Stimulated activated CD8-positive, alpha-beta memory T cell treated with anti-CD3 and anti-CD28 coated beads, Interleukin-7, amount 100 ng/mL, for 4 hours (primary cell): ENCODE measurements at places on chromosomes 2 and 18.

GRCh38 chr2:126781206-126781605 is 117.5 kb upstream of the TEX51 start:
- DNase-seq: no peak

DNA sequence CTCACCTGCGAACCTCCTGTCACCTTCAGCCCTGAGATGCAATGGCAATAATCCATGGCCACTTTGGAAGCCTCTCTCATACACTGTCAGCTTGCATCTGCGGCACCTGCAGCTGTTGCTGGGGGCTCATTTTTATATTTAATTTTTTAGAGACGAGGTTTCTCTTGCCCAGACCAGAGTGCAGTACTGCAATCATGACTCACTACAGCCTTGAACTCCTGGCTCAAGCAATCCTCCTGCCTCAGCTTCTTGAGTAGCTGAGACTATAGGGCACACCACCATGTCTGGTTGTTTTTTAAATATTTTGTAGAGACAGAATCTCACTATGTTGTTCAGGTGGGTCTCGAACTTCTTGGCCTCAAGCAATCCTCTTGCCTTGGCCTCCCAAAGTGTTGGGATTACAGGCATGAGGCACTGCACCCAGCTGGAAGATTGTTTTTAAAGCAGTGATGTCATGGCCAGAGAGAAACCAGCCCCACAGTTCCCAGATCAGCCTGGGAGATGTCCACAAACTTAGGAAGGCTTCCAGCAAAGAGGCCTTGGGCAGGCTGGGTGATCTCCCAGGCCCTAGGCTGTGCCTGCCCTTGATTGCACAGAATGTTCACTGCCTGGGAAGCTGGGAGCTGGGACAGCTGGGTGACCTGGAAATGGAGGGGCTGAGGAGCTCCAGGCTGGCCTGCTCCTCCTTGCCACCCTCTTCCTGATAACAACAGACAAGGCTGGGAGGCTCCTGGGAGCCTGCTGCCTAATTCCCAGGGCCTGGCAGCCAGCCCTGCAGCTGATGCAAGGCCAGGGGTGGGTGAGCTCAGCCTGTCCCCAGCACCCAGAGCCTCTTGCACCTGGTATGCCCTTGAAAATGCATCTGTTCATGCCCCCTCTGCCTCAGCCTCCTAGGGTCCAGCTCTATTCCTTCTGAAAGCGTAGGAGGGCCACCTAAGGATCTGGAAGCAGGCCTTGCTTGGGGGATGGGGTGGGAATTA is 27.1 kb downstream of the SH2D6 start:
- DNase-seq: no peak

GRCh38 chr2:11592671-11593574 is 59.1 kb downstream of the GREB1 start:
- DNase-seq: no peak

DNA sequence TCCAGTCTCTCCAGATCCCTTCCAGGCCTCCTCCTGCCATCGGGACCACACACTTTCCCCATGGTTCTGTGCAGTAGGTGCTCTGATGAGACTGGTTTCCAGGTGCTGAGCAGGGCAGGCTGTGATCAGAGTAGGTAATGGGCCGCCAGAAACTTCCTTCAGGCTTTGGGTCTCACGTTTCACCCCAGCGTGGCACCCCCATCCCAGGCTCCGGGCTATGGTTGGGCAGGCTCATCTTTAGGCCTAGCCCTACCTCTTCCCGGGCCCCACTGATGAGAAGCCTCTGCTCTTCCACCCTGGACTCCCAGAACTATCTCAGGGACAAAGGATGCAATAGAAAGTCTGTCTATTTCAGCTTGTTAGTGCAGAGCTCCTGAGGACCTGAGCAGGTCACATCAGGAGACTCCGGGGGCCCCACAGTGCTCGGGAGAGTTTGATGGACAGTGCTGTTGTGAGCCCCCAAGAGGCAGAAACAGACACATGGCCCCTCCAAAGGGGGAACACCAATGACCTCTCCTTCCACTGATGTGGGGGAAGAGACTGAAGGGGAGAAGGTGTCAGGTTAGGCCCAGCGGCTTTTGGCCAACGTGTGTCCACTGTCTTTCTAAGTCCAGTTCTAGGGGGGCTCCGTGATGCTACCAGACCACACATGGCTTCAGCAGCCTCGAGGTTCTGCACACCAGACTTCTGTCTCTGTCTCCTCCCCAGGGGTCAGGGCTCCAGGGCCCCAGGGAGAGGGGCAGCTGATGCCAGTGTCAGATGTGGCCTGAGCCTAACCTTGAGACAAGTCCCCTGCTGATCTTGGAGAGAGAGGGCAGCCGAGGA is 5.8 kb upstream of the PROM2 start:
- no peak for DNase-seq

GRCh38 chr18:11751341-11752115 is 62.5 kb downstream of the GNAL start:
- no peak for DNase-seq

DNA sequence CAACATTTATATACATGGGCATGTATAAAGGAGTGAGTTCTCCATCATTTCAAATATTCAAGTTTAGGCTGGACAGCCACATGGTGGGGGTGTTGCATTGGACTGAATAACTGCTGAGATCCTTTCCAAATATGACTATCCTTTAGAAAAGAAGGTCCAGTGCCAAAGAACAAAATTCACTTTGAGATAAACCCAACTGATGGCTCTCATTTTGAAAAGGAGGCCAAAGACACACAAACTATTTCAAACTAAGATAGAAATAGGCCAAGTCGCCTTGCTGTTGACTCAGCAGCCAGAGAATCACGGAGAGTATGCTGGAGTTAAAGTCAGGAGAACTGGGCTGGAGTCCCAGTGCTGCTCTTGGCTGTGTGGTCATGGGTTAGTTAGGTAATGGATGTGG is 204.5 kb upstream of the LRATD1 start:
- DNase-seq: no peak

DNA sequence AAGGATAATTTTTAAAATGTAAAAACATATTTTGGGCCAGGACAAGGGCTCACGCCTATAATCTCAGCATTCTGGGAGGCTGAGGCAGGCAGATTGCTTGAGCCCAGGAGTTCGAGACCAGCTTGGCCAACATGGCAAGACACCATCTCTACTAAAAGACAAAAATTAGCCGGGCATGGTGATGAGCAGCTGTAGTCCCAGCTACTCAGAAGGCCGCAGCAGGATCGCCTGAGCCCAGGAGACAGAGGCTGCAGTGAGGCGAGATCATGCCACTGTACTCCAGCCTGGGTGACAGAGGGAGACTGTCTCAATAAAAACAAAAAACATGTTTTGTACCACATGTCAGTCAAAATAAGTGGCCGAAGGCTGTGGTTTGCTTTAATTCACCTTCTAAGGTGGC is 122.5 kb downstream of the HDAC4 start:
- no peak for DNase-seq

DNA sequence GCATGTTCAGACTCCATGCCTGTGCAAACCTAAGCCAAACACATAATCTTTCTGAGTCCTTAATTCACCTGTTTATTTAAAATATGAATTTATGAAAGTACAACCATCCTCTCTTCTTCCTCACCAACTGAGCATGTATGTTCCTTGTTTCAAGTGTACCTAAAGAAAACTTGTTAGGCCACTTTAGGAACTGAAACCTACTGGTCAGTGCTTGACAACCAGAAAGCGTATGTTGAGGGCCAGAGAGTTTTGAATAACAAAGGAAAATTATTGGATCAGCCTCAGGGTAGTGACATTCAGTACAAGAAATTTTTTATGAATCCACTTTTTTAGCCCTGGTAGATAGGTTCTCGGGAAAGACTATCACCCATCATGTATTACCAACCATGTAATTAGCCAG is 847.6 kb upstream of the CELF4 start:
- DNase-seq: no peak

- DNase-seq: no peak
Observed at GRCh38 chr2:72150861-72151356, 3.2 kb upstream of the CYP26B1 start.

DNA sequence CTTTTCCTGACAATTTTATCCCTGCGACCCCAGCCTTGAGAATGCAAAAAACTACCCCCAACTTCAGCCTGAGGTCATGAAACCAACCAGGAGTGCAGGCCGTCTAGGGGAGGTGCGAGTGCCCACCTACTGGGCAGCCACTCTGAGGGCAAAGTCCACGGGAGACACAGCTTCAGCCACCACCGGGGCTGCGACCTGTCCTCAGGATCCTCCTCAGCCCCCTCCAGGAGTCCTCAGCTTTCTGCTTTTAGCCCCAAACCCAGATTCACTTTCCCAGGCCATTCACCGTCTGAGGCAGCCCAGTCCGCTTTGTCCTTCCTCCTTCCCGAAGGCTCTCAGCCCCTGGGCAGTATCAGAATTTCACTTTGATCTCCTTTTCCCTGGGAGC is 210.2 kb upstream of the TNP1 start:
- DNase-seq: no peak
